ENCODE measurements at places on chromosomes 1 and 21.

- no peak for DNase-seq
Observed at GRCh38 chr1:44676484-44677200, 2.1 kb downstream of the ARMH1 start.

DNA sequence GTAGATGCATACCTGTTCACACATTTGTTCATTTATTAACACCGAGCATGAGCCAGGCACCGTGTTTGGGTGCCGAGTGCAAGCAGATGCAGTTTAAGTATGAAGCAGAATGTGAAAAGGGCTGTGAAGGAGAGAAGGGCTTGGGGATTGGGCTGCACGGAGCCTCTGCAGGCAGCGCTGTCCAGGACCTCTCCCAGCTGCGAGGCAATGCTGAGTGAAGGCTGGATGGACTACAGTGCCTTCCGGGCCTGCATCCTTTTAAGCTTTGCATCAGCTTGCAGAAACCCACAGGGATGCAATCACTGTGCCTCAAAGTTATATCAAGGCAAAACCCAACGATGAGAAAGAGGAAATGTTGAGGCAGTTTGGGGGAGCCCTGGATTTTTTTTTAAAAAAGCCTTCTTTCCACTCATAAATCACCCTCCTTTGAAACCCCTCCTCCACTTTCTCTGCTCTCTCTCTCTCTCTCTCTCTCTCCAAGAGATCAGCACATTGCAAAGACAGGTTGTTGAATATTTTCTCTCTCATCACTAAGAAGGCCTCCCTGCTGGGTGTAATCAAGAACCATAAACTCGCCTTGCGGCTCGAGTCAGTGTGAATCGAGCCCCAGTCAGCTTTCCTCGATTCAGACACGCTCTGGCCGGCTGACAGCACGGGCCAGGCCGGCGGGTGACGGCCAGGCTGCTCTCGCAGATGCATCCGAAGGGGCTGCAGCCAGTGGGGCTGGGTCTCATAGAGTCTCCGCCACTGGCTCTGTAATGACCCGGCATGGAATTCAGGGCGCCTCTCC is 89.2 kb upstream of the POU3F1 start:
- DNase-seq: no peak

DNA sequence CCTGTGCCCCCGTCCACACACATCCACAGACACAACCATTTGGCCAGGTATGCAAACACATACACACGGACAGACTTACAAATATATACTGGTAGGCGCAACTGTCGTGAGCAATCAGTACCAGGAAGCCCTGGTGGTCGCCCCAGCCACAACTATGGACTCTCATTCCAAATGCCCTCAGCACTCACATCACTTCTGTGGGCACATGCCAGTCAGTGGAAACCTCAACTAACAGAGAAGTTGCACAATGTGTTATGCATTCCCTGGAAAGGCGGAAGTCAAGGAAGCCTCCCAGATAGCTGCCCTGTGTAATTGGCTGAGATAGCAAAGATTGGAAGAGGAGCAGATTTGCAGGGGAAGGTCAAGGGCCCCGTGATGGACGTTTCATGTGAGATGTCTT is 1.4 kb upstream of the HEYL start:
- no peak for DNase-seq

- DNase-seq: no peak
Observed at GRCh38 chr1:45327644-45328515, 1.2 kb downstream of the HPDL start.

- no peak for DNase-seq
Observed at GRCh38 chr1:186793582-186793927, 35.2 kb upstream of the PLA2G4A start.

- peak; percentile 84 for DNase-seq
Observed at GRCh38 chr1:52633291-52633754, 355 bp downstream of the SHISAL2A start.

DNA sequence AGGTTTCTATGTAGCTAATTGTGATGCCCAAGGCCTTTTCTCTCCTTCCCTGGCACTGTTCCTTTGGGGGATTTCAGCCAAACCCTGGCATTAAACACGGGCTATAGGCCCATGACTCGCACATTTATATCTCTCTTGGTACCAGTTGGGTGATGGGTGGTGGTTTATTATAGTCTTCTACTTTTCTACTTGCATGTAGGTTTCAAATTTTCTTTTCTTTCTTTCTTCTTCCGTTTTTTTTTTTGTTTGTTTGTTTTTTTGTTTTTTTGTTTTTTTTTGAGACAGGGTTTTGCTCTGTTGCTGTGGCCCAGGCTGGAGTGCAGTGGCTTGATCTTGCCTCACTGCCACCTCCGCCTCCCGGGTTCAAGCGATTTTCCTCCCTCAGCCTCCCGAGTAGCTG is 1.1 kb downstream of the IL10RB start:
- no peak for DNase-seq

DNA sequence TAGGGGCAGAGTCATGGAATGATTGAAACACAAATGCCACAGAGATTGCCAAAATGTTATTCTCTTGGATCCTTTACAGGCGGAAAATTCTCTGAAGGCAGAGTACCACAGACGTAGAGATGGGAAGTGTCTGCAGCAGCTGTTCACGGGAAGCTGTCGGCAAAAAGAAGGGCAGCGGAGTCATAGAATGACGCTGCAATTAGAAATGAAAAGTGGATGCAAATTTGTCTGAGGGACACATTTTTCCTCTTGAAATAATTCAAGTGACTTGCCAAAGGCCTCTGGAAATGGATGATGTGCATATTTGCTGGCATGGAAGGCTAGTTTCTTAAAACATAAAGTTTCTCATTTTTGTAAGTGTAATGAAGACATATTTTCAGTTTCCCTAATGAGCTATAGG is 77.5 kb upstream of the PLD5 start:
- DNase-seq: no peak

GRCh38 chr1:198106011-198106410 is 50.8 kb upstream of the NEK7 start:
- no peak for DNase-seq
